NCI-H526 treated with DMSO at 0.1 percent for 48 hours (cell line): ENCODE measurements at places on chromosomes 2 and 18.

- DNase-seq, result peak; percentile 4
Observed at GRCh38 chr2:132632000-132632649, 37.9 kb downstream of the LYPD1 start.

GRCh38 chr2:239456940-239457339, 56.1 kb upstream of the HDAC4 start:
- DNase-seq, result no peak

GRCh38 chr18:3879836-3880120, 429.8 kb downstream of the TGIF1 start:
- no peak for DNase-seq

DNA sequence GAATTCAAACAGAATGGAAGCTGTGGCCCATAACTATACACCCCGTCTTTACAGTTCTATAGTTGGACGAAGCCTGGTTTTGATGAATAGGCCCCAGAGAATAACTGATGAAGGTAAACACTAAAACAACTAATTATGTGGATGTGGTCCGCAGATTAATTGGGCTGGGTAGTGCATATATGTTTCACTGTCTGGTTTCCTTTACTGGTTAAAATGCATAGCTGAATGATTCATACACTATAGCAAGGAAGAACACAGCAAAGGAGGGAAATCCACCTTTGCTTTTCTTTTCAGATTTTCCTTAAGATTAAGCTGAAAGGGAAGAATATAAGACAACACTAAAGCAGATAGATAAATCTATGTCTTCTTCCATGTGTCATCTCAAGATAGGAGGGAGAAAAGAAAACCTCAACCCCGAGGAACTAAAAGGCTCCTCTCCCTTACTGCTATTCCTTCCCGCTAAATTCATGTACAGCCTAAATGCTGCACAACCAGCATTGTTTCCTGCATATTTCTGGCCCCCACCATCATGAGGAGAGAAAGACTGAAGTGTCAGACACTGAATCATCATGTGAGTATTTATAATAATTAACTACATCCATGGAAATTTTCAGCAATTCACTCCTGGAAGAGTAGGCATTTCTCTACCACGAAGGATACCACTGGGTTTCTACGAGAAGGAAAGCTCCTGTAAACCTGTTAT, 297.1 kb upstream of the CCDC68 start:
- DNase-seq, result no peak
